Lung (tissue), 17 donors: ENCODE measurements at places on chromosomes 1 and 21. TPM values are rescaled to one million over a fixed set of nuclear protein-coding genes. Genes with fewer than 3 reads are reported as not detected.
A peak's percentile ranks its signal among the peaks of the same experiment; 100 is the strongest.

The LMOD1 gene
- 25.1 TPM for total RNA-seq

The OR10J1 gene
- not detected for total RNA-seq

The PDC gene
- not detected for total RNA-seq

The ADAMTS5 gene
- total RNA-seq = 22.2 TPM

GRCh38 chr1:195415584-195415983 lies 1192.7 kb downstream of the KCNT2 start:
- no peaks in the 10 kb centered on the region for H3K27me3 ChIP-seq
- no peak for DNase-seq

DNA sequence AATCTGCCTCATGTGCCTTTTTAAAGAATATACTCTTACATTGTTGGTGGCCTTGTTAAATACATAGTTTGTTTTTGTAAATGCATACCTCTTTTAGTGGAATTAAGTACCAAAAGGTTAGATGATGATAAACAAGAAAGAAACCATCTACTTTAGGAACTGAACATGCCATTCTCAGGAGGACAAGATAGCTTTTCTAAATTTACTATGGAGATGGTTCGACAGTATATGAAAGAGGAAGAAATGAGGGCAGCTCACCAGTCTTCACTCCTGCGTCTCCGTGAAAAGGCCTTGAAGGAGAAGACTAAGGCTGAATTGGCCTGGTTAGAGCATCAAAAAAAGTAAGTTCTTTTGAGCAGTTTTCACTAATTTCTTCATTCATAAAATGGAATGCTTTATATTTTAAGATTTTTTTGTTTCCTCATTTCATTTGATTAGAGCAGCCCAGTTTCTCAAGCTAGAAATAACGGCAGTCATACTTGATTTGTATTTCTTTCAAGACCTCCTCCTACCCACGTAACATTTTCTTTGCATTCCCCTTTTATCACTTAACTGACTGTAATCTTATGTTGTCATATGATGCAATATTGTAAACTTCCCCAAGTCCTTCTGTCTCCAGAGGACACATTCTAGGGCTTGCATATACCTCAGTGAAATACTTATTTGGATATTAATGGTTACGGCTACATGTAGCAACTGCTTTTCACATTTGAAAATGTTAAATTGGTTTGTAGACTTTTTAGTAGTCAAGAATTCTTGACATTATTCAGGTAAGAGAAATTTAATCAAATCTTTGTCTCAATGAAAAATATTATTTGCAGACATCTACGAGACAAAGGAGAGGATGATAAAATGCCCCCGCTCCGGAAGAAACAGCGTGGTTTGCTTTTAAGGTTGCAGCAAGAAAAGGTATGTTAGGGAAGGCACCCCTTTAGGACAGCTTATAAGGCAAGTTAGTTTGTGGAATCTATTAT lies 99.3 kb downstream of the CEP350 start:
- H3K27ac ChIP-seq = no peak overlapping the region
- H3K36me3 ChIP-seq = peaks cover 7% of the 10 kb centered on the region
- DNase-seq = no peak
- H3K4me1 ChIP-seq = no peaks in the 10 kb centered on the region

- no peak overlapping the region for H3K4me3 ChIP-seq
- peaks cover 2% of the 10 kb centered on the region for H3K4me1 ChIP-seq
- no peak overlapping the region for H3K27ac ChIP-seq
- H3K27me3 ChIP-seq = no peaks in the 10 kb centered on the region
- DNase-seq = no peak
Measured at GRCh38 chr1:2971609-2972008, 49.7 kb upstream of the ACTRT2 start.

GRCh38 chr1:234885601-234886000 lies 243.0 kb downstream of the TOMM20 start:
- no peaks in the 10 kb centered on the region for H3K27me3 ChIP-seq
- no peak for DNase-seq
- no peak overlapping the region for H3K4me3 ChIP-seq
- H3K27ac ChIP-seq = peak overlapping the region; percentile 18
- H3K36me3 ChIP-seq = no peaks in the 10 kb centered on the region

DNA sequence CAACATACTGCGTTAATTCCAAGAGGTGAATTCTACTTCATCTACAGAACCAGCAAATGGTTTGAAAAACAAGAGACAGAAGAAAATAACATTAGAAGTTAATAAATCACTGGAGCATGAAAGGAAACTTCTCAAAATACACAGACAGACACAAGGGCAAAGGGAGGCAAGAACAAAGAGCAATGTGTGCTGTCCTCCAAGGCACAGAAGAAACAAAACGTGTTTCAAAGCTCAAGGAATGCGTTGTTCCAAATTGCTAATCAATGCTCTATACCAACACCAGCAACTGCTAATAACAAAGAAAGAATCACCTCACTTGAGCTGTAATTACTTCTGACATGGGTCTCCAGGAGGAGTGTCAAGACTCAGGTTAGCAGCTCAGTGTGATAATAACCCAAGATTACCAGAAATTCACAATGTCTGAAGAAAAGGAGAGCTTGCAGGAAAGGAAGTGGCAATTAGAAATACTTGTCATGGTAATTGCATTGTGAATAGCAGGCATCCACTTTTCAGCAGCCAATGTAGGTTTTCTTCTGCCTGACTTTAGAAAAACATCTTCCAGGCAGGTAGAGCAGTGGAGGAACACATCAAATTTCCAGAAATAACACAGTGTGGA lies 175.4 kb downstream of the SEC16B start:
- H3K27ac ChIP-seq = no peak overlapping the region
- H3K4me3 ChIP-seq = no peak overlapping the region
- no peaks in the 10 kb centered on the region for H3K4me1 ChIP-seq
- H3K27me3 ChIP-seq = no peaks in the 10 kb centered on the region
- no peaks in the 10 kb centered on the region for H3K36me3 ChIP-seq

GRCh38 chr1:235651170-235651806 lies 1.7 kb upstream of the GNG4 start:
- no peak overlapping the region for H3K27ac ChIP-seq
- H3K4me3 ChIP-seq = no peak overlapping the region
- H3K36me3 ChIP-seq = no peaks in the 10 kb centered on the region
- no peak for DNase-seq
- H3K4me1 ChIP-seq = peaks cover 9% of the 10 kb centered on the region

- no peaks in the 10 kb centered on the region for H3K36me3 ChIP-seq
- H3K27me3 ChIP-seq = no peaks in the 10 kb centered on the region
- peak; percentile 88 for DNase-seq
- H3K27ac ChIP-seq = peak overlapping the region; percentile 69
Measured at GRCh38 chr1:164748253-164748899, 189.4 kb downstream of the PBX1 start.

- H3K36me3 ChIP-seq = peaks cover 1% of the 10 kb centered on the region
- no peaks in the 10 kb centered on the region for H3K27me3 ChIP-seq
- no peak overlapping the region for H3K4me3 ChIP-seq
- no peak overlapping the region for H3K27ac ChIP-seq
- DNase-seq = no peak
Measured at GRCh38 chr1:169371404-169371803, 3.4 kb downstream of the BLZF1 start.

GRCh38 chr1:43225168-43225567 lies 44.6 kb upstream of the TMEM125 start:
- H3K36me3 ChIP-seq = no peaks in the 10 kb centered on the region
- H3K27me3 ChIP-seq = no peaks in the 10 kb centered on the region
- DNase-seq = no peak
- H3K27ac ChIP-seq = no peak overlapping the region
- no peak overlapping the region for H3K4me3 ChIP-seq
